ENCODE measurements at places on chromosomes 2 and 18. TPM values are rescaled to one million over a fixed set of nuclear protein-coding genes. Genes with fewer than 3 reads are reported as not detected.

GRCh38 chr18:12816451-12816850 lies 67.6 kb downstream of the PTPN2 start:
- DNase-seq: no peak

DNA sequence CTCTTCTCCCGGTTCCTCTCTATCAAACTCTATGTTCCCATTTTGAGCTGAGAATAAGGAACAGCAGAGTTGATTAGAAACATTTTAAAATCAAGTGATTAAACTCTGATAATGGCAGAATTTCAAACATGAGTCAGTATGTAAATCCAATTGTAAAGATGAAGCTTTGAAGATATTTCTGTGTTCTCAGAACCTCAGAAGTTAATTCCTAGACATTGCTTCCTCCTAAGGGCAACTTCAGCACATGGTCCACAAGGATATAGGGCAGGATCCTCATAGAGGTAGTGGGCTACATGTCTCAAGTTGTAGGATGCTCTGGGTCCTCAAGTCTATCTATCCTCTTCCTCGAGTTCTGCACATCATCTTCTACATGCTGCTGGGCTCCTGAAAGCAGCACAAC lies 46.3 kb downstream of the QPCT start:
- DNase-seq: no peak

GRCh38 chr2:171741189-171741588 lies 53.9 kb downstream of the DYNC1I2 start:
- DNase-seq: no peak

GRCh38 chr18:65994302-65994701 lies 243.5 kb downstream of the CDH7 start:
- no peak for DNase-seq

DNA sequence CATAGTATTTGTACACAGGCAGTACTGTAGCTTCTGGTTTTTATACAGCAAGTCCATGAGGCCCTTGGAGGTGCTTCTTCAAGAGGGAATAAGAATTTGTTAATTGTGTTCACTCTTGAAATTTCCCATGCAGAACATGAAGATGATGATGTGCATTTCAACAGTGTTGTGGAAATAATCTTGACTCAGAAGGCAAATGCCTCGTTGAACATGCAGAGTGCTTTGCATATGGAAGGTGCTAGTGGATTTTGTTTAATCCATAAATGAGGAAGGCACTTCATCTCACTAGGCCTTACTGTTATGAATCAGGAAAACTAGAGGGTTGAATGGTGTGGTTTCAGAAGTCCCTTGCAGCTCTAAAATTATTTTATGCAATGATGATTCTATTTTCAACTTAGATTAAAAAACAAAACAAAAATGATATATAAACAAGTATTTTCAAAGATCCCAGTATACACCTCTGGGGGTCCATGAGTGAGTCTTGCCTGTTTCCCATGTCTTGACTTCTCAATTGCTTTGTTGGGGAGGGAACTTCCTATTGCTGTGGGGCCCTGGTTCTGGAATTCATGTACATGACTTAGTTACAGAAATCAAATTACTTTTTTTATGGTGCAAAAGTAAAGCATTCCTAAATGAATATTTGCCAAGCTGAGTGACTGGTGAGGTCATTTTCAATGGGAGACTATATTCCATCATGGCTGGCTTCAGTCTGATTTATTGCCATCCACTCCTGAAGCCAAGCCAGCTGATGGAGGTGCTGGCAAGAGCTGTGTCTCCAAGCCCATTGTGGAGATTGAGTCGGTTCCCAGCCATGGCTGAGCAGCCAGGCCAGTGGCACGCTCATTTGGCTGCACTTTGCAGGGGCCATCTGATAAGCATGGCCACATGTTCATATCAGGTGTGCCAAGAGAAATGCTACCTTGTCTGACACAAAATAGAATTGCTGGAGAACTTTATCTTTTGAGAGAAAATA lies 56.5 kb downstream of the MGAT5 start:
- DNase-seq: no peak

DNA sequence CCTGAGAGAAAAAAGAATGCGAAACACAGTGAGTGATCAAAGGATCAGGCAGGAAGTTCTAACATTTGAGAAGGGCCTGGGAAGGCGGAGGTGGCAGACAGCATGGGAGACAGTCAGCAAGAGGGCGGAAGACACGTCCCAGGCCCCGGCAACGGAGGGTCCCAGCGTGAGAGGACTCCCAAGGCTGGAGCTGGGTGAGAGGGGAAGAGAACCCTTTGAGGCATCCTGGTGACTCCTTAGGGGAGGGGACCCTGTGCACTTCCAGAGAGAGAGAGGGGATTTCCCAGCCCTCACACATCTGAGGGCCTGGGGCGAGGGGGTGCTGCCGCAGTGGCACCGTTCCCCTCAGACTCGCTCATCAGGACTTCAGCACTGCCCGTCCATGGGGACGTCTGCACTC lies 133.4 kb downstream of the RTP5 start:
- DNase-seq: peak; percentile 65

DNA sequence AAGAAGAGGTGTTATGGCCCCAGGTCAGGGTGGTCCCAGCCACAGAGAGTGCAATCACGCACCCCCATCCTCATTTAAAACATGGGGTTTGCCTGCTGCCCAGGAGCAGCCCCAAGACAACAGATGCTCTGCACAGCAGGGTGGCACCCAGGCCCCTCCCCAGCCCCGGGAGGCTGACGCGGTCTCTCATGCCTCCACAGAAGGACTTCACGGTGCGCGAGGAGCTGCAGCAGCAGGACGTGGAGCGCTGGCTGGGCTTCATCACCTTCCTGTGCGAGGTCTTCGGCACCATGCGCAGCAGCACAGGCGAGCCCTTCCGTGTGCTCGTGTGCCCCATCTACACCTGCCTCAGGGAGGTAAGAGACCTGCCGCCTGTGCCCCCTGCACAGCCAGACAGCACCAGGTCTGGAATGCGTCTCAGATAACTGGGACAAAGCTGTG lies 133.7 kb downstream of the SMAD7 start:
- DNase-seq: no peak

DNA sequence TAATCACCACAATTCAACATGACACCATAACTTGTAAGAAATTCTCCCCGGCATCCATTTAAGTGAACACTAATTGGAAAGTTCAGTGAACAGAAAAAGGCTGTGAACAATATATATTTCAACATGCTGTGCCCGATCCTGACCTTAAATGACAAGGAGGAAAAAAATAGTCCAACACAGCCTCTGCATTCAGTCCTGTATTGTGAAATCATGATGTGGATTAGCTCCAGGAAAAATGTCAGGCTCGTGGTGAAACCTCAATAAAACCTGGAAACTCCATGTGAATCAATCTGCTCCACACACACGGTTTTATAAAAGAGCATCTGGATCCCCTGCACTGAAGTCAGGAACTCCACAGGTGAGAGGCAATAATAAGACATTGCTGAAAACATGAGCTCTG lies 145.4 kb upstream of the SPOPL start:
- no peak for DNase-seq

GRCh38 chr2:103594823-103595222 lies 833.0 kb downstream of the TMEM182 start:
- no peak for DNase-seq

DNA sequence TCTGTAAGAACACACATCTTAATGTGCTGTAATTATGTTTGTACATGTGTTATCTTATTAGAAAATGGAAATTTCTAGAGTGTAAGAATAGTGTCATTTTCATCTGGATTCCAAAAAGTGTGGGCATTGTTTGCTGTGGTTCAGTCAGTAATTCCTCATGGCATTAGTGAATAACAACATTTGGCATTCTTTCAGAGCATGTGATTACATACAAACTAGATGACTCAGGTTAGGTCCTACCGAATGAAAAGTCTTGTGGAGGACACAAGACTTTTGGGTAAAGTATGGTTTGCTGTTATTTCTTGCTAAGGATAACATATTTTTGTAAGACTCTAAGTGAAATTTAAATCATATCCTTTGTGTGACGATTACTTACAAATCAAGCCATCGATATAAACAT lies 593.1 kb upstream of the NRXN1 start:
- no peak for DNase-seq

GRCh38 chr2:70330476-70330875 lies 28.6 kb upstream of the FAM136A start:
- no peak for DNase-seq

DNA sequence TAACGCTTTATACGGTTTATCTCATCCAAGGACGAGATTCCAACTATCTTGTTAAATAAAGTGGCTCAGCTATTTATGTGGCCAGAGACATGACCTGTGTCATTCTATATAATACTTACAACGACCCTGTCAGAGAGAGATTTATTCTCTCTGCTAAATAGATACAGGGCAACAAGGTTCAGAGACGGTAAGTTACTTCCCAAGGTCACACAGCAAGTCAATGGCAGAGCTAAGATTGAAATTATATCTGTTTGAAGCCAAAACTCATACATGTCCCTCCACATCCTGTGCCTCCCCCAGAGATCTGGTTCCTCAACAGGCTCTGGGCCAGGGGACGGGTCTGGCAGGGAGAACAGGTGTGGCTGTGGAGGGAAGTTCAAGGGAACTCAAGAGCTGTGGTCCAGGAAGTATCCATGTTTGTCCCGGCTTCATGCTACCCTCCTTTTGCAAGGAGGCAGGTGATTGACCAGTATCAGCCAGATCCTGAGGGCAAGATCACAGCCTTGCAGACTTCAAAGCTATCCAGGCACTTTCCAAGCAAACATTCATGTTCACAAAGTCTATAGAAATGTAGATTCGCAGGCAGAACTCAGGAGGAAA lies 99.8 kb downstream of the CAPN13 start:
- DNase-seq: no peak

DNA sequence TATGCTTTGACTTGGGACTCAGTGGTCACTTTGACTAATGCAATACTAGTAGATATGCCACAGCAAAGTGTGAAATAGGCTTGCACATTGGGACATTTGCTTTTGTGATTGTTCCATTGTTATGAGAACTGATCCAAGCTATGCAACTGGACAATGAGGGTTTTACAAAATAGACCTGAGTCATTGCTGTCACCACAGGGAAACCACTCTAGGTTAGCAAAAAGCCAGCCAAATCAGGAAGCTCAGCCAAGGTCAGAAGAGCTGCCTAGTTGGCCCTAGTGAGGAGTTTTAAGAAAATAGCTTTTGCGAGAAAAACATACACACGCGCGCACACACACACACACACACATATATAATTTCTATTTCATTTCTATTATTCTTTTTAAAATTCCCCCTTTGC lies 452.4 kb upstream of the CDH7 start:
- no peak for DNase-seq

GRCh38 chr2:31110431-31110830 lies 27.8 kb downstream of the GALNT14 start:
- no peak for DNase-seq

DNA sequence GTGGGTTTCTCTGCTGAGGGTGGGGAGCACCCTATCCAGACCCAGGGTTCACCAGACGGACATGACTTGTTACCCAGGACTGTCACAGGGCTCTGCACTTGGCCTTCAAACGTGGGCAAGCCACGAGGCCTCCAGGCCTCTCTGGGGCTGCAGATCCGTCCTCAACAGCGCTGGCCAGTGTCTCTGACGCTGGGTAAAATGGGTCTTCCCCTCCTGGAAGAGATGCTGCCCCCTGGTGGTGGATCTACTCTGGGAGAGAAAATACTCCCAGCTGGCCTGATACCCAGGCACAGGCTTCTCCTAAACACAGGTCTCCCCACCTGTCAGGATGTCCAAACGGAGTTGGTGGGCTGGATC lies 3.7 kb downstream of the GPR17 start:
- DNase-seq: peak; percentile 75

DNA sequence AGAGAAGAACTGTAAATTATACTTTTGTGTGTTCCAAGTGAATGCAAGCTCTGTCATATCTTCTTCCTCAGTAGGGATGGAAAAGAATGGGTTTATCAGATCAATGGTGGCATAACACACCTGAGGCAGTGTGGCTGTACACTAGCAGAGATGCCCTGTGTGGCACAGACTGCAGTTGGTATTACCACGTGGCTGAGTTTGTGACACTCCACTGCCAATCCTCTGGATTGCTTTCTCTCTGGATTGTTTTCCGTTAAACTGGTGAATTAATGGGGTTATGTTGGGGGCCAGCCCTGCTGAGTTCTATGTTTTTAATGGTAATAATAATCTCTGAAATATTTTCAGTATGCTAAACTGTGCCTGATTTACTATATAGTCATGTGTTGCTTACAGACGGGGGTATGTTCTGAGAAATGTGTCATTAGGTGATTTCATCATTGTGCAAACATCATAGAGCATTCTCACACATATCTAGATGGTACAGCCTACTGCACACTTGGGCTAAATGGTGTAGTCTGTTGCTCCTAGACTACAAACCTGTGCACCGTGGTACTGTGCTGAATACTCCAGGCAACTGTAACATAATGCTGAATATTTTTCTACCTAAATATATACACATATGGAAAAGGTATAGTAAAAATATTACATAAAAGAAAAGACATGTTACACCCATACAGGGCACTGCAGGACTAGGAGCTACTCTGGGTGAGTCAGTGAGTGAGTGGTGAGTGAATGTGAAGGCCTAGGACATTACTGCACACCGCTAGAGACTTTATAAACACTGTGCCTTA lies 84.7 kb upstream of the ST6GAL2 start:
- DNase-seq: no peak

- DNase-seq: no peak
Observed at GRCh38 chr2:172623249-172623965, 67.5 kb downstream of the PDK1 start.

DNA sequence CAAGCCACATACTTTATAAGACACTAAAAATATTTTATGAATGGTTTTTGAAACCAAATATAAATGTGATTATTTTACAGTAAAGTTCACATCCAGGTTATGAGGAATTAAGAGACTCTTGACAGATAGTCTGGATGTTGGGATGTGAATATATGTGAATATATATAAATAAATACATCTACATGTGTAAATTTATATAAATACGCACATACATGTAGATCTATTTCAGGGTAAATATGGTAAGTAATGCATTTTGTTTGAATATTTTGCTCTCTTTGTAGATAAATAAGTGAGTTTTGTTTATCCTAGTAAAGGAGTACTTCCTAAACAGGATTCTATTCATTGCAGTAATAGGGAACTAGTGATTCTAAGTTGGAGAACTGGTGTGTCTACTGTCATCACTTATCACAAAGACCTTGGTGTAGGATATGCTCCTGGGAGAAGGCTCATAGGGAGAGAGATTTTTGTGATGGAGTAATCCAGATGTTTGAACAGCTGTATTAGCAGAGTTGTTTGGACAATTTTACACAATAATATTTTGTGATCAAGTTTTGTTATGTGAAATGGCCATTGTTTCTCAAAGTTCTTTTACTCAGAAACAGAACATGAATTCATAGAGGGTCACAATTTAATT lies 60.2 kb upstream of the NT5C1B start:
- no peak for DNase-seq

Gene SLC14A1
- 5.8 TPM for total RNA-seq

Gene TWIST2
- 29.3 TPM for total RNA-seq

Gene SLC5A7
- 0.33 TPM for total RNA-seq

Gene RGPD3
- 2.1 TPM for total RNA-seq

Gene CHMP1B
- 49.5 TPM for total RNA-seq

Gene C2orf66
- 0.30 TPM for total RNA-seq

Gene RAB11FIP5
- 29.2 TPM for total RNA-seq

Gene CD207
- 2.2 TPM for total RNA-seq

Gene HIBCH
- 17.9 TPM for total RNA-seq

Gene RESP18
- total RNA-seq: not detected
